LHCN-M2 (cell line): ENCODE measurements at places on chromosomes 4 and X.

- no peak for DNase-seq
Observed at GRCh38 chr4:125689805-125690204, 375.1 kb downstream of the FAT4 start.

- no peak for DNase-seq
Observed at GRCh38 chr4:102352781-102353180, 7.5 kb upstream of the SLC39A8 start.

DNA sequence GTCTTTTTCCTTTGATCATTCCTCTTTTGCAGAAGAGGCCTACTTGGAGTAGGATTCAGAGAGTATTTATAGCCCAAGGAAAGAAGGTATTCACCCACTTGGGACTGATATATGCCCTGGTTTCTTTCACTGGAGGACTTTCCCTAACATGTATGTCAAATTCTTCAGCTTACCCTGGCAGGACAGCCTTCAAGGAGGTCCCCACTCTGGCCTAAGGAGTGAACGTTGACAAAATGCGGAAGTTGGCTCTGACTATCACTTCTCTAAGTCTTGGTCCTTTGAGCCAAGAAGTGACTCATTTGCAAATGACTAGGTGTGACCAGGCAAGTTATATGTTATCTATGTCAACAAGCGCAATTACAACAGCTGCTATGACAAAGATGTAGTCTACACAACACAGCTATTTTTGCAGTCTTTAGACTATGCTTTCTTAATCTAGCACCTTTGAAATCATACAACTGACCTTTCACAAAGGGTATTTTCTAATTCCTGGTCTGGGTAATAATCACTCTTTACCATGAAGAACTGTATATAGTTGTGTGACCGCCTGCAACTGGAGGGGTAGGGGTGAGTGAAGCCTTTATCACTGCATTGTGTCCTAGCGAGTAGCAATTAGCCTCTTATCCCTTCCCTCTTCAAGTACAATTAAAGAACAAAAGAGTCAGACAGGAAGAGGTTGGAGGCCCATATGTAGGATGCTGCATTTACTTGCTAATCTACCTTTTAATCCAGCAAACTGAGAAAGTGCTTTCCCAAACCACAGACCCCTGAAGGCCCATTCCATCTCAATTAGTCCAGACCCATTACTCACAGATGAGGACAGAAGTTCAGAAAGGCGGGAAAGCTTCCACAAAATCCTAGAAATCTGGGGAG is 50.1 kb downstream of the RASGEF1B start:
- DNase-seq, result peak; percentile 39

GRCh38 chr4:109266891-109267290 is 35.6 kb downstream of the COL25A1 start:
- no peak for DNase-seq

DNA sequence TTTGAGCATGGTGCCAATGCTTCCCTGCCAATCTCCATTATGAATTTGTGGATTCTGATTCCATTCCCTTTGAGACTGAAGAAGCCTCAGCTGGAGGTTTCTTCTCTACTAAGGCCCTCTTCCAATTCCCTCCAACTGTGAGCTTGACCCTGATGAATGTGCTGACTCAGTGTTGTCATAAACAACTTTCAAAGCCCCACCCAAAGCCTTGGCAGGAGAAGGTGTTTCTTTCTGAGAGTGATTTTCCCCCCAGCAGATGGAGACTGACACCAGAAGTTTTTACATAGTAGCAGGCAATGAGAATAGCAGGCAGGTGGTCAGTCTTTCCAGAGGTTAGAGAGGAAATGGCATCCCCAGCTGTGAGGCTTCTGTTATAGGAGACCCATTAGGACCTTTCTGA is 53.1 kb downstream of the OCRL start:
- peak; percentile 21 for DNase-seq
